ENCODE measurements at places on chromosomes 16 and 17. TPM values are rescaled to one million over a fixed set of nuclear protein-coding genes. Genes with fewer than 3 reads are reported as not detected.

C17orf100 gene
- 0.99 TPM for total RNA-seq

RHBDF1 gene
- total RNA-seq: not detected

FNDC8 gene
- total RNA-seq: not detected

TEX14 gene
- total RNA-seq: 0.24 TPM

CACNG3 gene
- total RNA-seq: not detected

GP1BA gene
- total RNA-seq: not detected

RPL26 gene
- 3,652 TPM for total RNA-seq

HSD17B1 gene
- total RNA-seq: 0.67 TPM

ZFPM1 gene
- 12.2 TPM for total RNA-seq

ZFHX3 gene
- 0.44 TPM for total RNA-seq

TEKT1 gene
- not detected for total RNA-seq

HBQ1 gene
- total RNA-seq: 1.1 TPM

SLFN12L gene
- total RNA-seq: 25.2 TPM

KRT23 gene
- not detected for total RNA-seq

UTP4 gene
- 69.8 TPM for total RNA-seq

ETV4 gene
- total RNA-seq: 1.4 TPM

Data from activated naive CD4-positive, alpha-beta T cell treated with anti-CD3 and anti-CD28 coated beads for 36 hours (primary cell).